PC-9 (cell line): ENCODE measurements at places on chromosomes 5 and 9. TPM values are rescaled to one million over a fixed set of nuclear protein-coding genes. Genes with fewer than 3 reads are reported as not detected.

DNA sequence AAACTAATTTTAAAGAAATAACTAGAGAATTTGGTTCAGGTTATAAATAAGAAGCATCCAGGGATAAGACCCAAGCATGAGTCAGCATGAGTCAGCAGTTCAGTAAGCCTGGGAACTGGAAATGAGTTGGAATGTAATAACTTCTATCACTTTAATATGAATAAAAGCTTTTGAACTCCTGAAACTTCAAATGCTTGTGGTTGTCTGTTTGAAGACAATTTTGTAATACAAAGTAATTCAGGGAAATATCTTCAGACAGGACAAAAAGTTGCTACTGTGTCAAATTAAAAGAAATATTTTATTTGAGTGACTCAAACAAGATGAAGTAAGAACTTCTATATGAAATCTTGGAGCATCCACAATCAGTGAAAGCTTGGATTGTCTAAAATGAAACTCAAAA lies 331.2 kb upstream of the DAB2 start:
- H3K4me1 ChIP-seq: peaks cover 14% of the 10 kb centered on the region
- H3K36me3 ChIP-seq: no peaks in the 10 kb centered on the region
- peak overlapping the region; percentile 77 for H3K27ac ChIP-seq
- no peaks in the 10 kb centered on the region for H3K27me3 ChIP-seq
- no peak overlapping the region for H3K4me3 ChIP-seq
- DNase-seq: peak; percentile 68

DNA sequence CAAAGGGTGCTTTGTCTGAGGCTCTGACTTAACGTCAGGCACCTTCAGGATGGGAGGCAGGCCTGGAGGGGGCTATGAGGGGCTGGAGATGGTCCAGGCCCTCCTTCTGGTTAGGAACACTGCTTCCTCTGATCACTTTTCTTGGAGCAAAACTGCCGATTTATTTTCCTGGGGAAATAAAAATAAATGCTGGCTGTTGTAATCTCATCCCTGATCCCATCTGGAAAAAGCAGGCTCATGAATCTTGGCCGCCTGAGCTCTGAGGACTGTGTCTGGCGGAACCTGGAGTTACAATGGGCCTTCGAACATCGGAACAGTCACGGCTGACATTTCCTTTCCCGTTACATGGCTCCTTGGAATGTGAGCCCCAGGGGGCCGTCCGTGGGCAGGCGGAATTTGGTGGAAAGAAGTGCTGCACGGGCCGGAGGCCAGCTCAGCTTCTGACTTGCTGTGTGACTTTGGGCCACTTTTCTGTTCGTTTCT lies 157.8 kb downstream of the RGS3 start:
- no peak overlapping the region for H3K4me3 ChIP-seq
- no peak overlapping the region for H3K27ac ChIP-seq
- H3K4me1 ChIP-seq: peaks cover 42% of the 10 kb centered on the region
- H3K27me3 ChIP-seq: no peaks in the 10 kb centered on the region
- DNase-seq: no peak

DNA sequence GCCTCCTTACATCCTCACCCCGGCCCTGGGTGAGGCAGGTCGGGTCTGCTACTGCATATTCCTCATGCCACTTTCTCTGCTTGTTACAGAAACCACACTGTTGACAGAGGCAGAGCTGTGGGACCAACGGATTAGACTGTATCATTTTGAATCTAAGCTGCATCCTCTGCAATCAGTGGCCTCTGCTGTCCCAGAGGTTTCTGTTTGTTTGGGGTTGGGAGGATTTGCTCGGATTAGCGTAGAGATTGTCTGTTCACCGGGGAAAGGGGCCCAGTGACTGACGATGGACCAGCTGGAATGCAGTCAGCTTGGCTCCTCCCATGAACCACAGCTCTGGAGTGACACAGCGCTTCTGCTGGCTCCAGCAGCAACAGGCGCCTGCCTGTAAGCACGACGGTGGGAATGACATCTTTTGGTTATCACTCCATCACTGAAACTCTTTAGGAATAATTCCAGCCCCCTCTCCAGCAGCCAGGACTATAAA lies 37.3 kb upstream of the ADRA1B start:
- no peaks in the 10 kb centered on the region for H3K36me3 ChIP-seq
- peaks cover 29% of the 10 kb centered on the region for H3K4me1 ChIP-seq
- peak overlapping the region; percentile 22; the same call in 1 of the 2 replicates for H3K27ac ChIP-seq
- H3K27me3 ChIP-seq: no peaks in the 10 kb centered on the region
- peak; percentile 74 for DNase-seq

DNA sequence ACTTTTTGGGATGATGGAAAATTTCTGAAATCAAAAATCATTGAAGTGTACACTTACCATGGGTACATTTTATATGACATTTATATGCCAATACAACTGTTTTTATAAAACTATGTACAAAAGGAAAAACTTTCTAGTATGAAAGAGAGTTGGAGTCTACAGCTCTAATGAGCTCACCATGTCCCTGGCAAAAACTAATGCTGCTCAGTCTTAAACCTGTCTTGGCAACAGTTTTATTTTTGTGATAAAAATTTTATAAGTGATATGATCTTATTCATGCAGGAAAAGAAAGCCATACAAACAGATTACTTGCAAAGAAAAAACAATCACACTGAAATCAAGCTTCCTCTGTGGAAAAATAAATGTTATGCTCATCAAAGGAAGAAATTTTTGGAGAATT lies 78.9 kb upstream of the RASEF start:
- H3K27ac ChIP-seq: no peak overlapping the region
- H3K4me1 ChIP-seq: no peaks in the 10 kb centered on the region
- no peak overlapping the region for H3K4me3 ChIP-seq
- DNase-seq: no peak
- no peaks in the 10 kb centered on the region for H3K27me3 ChIP-seq

PCDHGA1 gene
- total RNA-seq: 0.07 TPM in 1 of 2 replicates, not detected in the other

- H3K27me3 ChIP-seq: peaks cover 2% of the 10 kb centered on the region; the same call in 1 of the 2 replicates
- no peaks in the 10 kb centered on the region for H3K36me3 ChIP-seq
- no peaks in the 10 kb centered on the region for H3K4me1 ChIP-seq
- no peak overlapping the region for H3K27ac ChIP-seq
Observed at GRCh38 chr5:8683496-8683895, 814.5 kb downstream of the MTRR start.

- H3K4me3 ChIP-seq: no peak overlapping the region
- H3K4me1 ChIP-seq: no peaks in the 10 kb centered on the region
- no peaks in the 10 kb centered on the region for H3K36me3 ChIP-seq
- DNase-seq: no peak
- H3K27me3 ChIP-seq: no peaks in the 10 kb centered on the region
Observed at GRCh38 chr5:164012371-164012770, 507.0 kb downstream of the MAT2B start.

MEF2C gene
- 1.6 and 2.5 TPM in 2 replicates for total RNA-seq

TRPM6 gene
- 0.08 and 0.09 TPM in 2 replicates for total RNA-seq

DNA sequence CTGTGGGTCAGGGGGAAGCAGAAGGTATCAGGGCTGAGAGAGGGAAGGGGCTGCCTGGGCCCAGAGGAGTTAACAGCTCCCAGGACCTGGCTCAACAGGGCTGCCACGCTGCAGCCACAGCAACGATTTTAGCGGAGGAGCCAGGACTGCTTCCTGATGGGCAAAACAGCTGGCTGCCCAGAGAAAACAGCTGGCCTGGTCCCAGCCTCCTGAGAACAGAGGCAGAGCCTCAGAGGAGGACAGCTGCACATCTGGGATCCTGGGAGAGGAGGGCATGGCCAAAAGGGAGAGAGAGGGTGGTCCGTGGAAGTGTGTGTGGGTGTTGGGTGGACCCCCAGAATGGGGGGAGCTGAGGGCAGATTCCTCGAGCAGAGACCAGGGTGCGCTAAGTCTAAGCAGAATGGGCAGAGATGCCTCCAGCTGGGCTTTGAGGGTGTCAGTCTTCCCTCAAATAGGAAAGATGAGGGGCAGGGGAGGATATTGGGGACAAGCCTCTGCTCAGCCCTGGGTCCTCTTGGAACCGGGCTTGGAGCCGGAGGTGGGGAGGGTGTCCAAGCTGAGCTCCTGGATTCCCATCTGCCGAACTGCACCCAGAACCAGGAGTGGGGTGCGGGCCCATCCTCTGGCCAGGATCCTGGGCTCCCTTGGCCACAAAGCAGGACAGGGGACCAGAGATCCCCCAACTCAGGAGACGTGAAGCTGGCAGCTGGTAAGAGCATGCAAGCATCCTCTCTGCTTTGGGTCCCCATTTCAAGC lies 9.1 kb upstream of the CERCAM start:
- H3K4me3 ChIP-seq: no peak overlapping the region
- no peaks in the 10 kb centered on the region for H3K27me3 ChIP-seq
- no peaks in the 10 kb centered on the region for H3K36me3 ChIP-seq

- H3K36me3 ChIP-seq: peaks cover 7% of the 10 kb centered on the region; the same call in 1 of the 2 replicates
- no peaks in the 10 kb centered on the region for H3K27me3 ChIP-seq
- no peak for DNase-seq
- no peak overlapping the region for H3K4me3 ChIP-seq
- no peak overlapping the region for H3K27ac ChIP-seq
- H3K4me1 ChIP-seq: no peaks in the 10 kb centered on the region
Observed at GRCh38 chr9:89357331-89358197, 39.3 kb downstream of the SECISBP2 start.

DNA sequence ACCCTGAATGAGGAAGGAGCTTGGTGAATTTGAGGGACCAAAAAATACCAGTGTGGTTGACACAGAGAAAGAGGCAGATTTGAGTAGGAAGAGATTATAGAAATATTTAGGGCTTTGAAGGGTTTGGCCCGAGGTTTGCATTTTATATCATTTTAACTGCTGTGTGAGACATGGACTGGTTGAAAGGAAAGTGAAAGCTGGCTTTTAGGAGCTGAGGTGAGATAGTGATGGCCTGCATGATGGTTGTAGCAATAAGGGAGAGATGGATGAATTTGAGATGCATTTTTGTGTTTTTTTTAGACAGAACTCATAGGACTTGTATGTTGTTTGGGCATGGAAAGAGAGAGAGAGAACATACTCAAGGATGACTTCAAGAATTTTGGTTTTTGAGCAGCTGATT lies 21.7 kb downstream of the FER start:
- no peak for DNase-seq
- H3K27ac ChIP-seq: no peak overlapping the region
- no peaks in the 10 kb centered on the region for H3K4me1 ChIP-seq
- no peaks in the 10 kb centered on the region for H3K36me3 ChIP-seq
- no peak overlapping the region for H3K4me3 ChIP-seq

GAS1 gene
- not detected in 2 replicates for total RNA-seq

DNA sequence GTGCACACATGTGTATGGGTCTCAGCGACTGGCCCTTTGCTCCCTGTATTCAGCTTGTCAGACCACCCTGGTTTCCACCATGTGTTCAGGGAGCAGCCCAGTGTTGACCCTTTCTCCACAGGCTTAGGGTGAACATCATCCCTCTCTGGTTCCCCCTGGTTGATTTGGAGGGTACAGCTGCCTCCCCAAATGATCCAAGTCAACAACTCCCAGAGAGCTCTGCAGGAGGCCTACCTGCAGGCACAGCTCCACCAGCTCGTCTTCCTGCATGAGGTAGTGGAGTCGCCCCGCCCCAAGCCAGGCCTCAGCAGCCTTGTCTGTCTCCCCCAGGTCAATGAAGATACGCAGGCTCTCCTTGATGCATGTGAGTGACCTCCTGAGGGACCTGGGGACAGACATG lies 50.5 kb downstream of the SH3TC2 start:
- H3K4me3 ChIP-seq: no peak overlapping the region
- no peak for DNase-seq
- H3K27me3 ChIP-seq: no peaks in the 10 kb centered on the region
- H3K36me3 ChIP-seq: peaks cover 3% of the 10 kb centered on the region; the same call in 1 of the 2 replicates
- H3K4me1 ChIP-seq: peaks cover 35% of the 10 kb centered on the region
- H3K27ac ChIP-seq: peak overlapping the region; percentile 96

GRCh38 chr5:168881427-168882149 lies 302.4 kb upstream of the PANK3 start:
- H3K4me3 ChIP-seq: no peak overlapping the region
- H3K36me3 ChIP-seq: no peaks in the 10 kb centered on the region
- DNase-seq: no peak
- H3K27me3 ChIP-seq: peaks cover 89% of the 10 kb centered on the region

- no peaks in the 10 kb centered on the region for H3K27me3 ChIP-seq
- H3K4me1 ChIP-seq: no peaks in the 10 kb centered on the region
- no peaks in the 10 kb centered on the region for H3K36me3 ChIP-seq
Observed at GRCh38 chr9:32787816-32788215, 4.5 kb downstream of the TMEM215 start.

DNA sequence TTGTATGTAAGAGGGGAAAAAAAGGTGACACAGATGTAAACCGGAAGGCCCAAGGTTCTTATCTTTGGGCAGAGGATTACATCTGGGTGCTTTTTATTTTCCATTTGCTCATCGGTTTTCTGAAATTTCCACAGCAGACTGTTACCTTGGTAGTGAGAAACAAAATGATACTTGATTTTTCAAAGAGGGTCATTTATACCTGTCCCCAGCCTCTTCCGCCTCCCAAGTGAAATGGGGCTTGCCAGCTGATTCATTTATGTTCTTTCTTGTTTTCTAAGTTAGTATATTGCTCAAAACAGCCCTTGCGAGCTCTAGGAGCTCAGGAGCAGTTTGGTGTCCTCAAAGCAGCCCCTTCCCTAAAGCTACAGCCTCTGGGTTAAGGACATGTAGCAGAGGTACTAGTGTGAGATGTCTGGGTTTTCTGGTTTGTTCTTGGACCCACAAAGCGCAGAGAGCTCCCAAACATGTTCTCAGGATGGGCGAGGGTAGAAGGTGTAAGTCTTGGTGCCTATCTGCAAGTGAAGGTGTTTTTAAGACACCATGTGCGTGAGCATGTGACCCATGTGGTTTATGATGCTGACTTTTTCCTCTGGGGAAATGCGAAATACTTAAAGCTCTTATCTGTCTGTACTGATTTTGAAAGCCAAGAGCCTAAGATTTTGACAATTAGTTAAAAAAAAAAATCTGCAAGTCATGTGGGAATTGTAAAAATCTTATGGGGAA lies 38.3 kb downstream of the DAPK1 start:
- DNase-seq: no peak
- no peaks in the 10 kb centered on the region for H3K4me1 ChIP-seq
- no peak overlapping the region for H3K4me3 ChIP-seq

DNA sequence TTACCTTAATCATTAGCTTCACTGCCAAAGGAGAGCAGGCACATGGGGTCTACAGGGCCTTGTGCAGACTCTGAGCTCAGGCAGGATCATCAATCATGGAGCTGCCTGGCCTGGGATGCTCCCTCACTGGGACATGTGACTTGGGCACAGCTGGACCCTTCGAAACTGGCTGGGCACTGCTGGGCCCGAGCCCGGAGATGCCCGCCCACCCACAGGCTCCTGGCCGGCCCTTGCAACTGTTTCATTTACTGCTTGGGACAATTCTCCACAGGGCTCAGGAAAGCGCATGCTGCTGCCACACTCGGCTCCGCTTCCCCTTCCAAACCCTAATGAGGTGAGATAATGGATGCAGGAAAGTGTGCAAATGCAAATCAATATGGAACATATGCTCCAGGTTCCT lies 387.5 kb downstream of the TRIM36 start:
- no peak overlapping the region for H3K4me3 ChIP-seq
- H3K27ac ChIP-seq: no peak overlapping the region
- H3K4me1 ChIP-seq: no peaks in the 10 kb centered on the region
- DNase-seq: no peak

RXFP3 gene
- not detected in 2 replicates for total RNA-seq

GRCh38 chr9:95533996-95534680 lies 17.4 kb upstream of the PTCH1 start:
- peaks cover 95% of the 10 kb centered on the region for H3K27me3 ChIP-seq
- H3K27ac ChIP-seq: no peak overlapping the region
- no peaks in the 10 kb centered on the region for H3K36me3 ChIP-seq
- H3K4me1 ChIP-seq: peaks cover 7% of the 10 kb centered on the region; the same call in 1 of the 2 replicates
- no peak overlapping the region for H3K4me3 ChIP-seq
- DNase-seq: no peak

- H3K36me3 ChIP-seq: peaks cover 30% of the 10 kb centered on the region
- peak; percentile 40 for DNase-seq
- H3K4me3 ChIP-seq: no peak overlapping the region
- peak overlapping the region; percentile 62 for H3K27ac ChIP-seq
- H3K4me1 ChIP-seq: peaks cover 70% of the 10 kb centered on the region
- H3K27me3 ChIP-seq: no peaks in the 10 kb centered on the region
Observed at GRCh38 chr9:109107402-109108240, 12.1 kb downstream of the TMEM245 start.

SPINK7 gene
- total RNA-seq: not detected in 2 replicates
